Activated CD8-positive, alpha-beta T cell treated with anti-CD3 and anti-CD28 coated beads for 36 hours (primary cell): ENCODE measurements at places on chromosomes 1 and 21. TPM values are rescaled to one million over a fixed set of nuclear protein-coding genes. Genes with fewer than 3 reads are reported as not detected.

The ARID1A gene
- 82.4 TPM for total RNA-seq

The FAM167B gene
- 0.89 TPM for total RNA-seq

DNA sequence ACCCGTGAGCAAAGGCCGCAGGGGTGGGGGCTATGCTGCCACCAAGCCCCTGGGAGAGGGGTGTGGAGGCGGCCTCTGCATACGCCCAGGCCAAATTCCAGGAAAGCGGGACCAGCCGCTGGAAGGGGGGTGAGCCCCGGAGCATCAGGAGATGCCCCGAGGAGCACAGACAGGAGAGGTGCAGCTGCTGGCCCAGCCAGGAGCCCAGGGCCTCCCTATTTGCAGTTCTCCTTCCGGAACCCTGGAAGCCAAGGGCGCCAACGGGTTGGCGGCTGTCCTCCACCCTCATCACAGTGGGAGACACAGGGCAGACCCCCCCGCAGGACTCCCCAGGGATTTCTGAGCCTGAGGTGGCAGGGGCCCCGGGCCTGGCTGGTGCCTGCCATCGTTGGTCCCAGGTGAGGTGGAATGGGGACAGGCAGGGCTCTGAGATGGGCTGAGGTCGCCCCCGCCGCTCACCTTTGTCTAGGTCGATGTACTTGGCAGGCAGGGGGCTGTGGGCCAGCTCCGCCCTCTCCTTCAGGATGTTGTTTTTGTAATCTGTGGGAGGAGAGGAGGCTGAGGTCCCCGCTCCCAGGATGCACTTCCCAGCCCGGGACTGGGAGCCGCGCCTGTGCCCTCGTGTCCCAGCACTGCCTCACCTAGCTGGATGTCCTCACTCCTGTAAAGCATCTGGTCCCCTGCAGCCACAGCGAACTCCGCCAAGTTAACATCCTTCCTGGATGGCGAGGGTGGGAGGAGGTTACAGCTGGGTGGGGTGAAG, 4.4 kb upstream of the DVL1 start:
- no peak for DNase-seq

DNA sequence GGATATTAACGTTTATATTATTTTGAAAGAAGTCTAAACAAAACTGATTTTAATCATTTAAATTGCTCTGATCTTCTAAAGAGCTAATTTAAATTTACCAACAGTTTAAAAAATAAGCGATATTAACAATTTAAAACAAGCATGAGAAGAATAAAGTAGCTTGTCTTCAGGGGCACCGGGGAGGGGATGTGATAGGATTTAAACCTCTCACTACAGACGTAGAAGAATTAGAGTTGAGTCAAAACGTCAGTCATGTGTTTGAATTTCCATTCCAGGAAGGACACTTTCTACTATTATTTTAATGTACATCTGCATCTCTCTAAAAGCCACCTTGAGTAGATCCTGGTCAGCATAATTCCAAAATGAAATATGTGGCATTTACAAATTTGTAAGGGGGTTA, 58.2 kb upstream of the TPTE start:
- DNase-seq: no peak

DNA sequence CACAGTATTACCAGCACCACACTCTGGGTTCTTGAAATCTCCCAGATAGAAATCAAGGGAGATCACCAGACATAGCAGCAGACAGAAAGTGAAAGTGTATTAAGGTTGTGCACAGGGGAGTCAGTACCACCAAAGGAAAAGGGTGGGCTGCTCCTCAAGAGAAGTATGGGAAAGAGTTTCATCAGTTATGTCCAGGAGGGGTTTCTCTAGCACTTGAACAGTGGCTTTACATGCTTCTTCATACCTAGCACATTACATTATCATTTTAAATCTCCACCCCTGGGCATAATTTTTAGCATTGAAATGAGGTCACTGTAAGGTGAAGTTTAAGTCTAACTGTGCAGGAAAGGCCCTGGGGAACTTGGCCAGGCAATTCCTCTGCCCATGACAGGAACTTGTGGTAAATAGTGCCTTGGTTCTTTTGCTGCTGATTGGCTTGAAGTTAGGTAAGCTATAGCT, 601.0 kb downstream of the NUF2 start:
- DNase-seq: no peak

- DNase-seq: no peak
Observed at GRCh38 chr1:80533775-80534334, 1266.9 kb upstream of the ADGRL2 start.

- DNase-seq: no peak
Observed at GRCh38 chr1:206793620-206794019, 21.3 kb upstream of the IL10 start.

DNA sequence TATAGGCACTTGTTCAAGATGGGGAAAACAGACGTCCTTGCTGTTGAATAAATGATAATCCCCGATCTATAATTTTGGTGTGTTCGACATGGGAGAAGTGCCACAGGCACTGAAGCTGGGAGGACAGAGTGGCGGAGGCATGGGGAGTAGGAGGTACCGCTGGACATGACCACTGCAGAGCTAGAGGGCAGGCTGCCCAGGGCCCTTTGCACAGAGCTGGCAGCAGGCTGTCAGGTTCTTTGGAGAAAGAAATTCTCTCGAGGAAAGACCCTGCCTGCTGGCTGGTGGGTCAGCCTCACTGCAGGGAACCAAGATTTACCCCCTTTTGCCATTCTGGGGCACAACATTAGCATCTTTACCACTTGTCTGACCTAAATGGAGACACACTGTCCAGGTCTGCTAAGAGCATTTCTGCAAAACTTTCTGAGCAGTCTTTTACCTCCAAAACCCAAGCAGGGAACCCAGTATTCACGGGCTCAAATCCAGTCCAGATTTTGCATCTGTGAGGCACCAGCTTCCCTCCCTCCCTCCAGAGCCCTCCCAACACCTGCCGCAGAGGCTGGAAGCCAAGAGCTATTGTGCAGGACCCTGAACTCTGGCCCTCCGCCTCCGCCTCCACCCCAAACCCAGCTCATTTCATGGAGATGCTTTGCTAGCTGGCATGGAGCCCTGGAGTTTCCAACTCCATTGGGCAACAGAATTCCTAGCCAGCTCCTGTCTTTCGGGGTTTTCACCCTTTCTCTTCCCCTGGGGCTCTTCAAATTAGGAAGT, 142.3 kb downstream of the PLXNA2 start:
- DNase-seq: no peak
